ENCODE measurements at places on chromosomes 2 and 18.

DNA sequence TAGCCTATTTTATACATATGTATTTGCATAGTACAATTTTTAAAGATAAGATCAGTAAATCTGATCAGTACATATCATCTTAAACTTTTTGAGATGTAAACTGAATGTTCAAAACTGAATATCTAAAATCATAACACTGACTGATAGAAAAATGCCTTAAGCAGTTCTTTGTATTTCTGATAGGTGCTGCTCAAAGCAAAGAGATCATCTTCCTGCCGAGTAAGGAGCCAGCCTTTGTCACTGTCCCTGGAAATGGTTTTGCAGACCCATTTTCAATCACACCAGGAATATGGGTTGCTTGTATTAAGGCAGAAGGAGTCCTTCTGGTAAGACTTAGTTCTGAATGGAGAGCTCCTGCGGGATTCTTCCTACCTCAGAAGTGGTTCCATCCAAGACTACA lies 135.0 kb downstream of the LAMA3 start:
- DNase-seq, result no peak

- no peak for DNase-seq
These were observed 129.4 kb downstream of the TNS1 start for GRCh38 chr2:217873371-217873770.

DNA sequence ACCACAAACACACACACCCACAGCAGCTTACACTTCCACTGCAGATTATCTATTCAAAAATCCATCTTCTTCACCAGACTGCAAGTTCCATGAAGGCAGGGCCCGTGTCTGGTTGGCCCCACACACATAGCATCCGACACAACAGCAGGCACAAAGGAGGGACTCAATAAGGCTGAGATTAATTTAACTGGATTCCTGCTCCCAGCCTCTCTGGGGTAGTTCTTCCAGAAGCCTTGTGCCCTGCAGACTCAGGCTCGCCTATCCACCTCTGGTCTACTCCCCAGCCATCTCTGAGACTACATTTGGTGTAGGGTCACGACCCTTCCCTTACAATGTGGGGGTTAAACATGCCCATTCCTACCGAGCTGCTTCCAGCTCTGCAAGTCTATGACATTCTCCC lies 57.7 kb downstream of the TRABD2A start:
- no peak for DNase-seq

GRCh38 chr2:204972606-204973336 lies 427.5 kb downstream of the PARD3B start:
- no peak for DNase-seq

- DNase-seq, result no peak
These were observed 1608.3 kb upstream of the ZEB2 start for GRCh38 chr2:146128216-146128615.

DNA sequence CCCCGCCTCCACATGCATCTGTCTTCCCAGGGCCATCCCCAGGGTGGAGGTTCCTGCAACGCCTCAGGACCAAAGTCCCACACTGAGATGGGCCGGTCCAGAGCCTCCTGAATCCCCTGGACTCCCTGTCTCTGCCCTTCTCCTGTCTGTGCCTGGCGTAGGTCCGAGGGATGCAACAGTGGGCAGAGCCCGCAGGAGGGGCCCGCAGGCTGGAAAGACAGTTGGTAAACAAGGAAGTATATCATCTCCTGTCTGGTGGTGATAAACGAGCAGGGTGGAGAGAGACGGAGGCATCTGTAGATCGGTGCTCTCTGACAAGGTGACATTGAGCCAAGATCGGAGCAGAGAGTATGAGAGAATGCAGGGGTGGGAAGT lies 72.6 kb upstream of the RAB6C start:
- DNase-seq, result no peak

GRCh38 chr2:106541333-106541732 lies 54.2 kb downstream of the CD8B2 start:
- DNase-seq, result no peak

- DNase-seq, result no peak
These were observed 1.1 kb upstream of the TAF4B start for GRCh38 chr18:26225022-26225693.

DNA sequence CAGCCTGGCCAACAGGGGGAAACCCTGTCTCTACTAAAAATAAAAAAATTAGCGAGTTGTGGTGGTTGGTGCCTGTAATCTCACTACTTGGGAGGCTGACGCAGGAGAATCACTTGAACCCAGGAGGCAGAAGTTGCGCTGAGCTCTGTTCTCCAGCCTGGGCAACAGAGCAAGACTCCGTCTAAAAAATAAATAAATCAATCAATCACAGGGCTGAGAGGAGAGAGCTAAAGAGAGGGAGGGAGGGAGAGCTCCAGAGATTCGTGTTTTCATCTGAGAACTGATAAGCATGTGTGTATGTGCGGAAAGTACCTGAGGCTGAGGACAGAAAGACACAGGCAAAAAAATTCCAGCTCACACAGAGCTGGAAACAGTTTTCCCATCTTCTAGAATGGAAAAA lies 37.2 kb upstream of the DYNC2LI1 start:
- DNase-seq, result no peak

DNA sequence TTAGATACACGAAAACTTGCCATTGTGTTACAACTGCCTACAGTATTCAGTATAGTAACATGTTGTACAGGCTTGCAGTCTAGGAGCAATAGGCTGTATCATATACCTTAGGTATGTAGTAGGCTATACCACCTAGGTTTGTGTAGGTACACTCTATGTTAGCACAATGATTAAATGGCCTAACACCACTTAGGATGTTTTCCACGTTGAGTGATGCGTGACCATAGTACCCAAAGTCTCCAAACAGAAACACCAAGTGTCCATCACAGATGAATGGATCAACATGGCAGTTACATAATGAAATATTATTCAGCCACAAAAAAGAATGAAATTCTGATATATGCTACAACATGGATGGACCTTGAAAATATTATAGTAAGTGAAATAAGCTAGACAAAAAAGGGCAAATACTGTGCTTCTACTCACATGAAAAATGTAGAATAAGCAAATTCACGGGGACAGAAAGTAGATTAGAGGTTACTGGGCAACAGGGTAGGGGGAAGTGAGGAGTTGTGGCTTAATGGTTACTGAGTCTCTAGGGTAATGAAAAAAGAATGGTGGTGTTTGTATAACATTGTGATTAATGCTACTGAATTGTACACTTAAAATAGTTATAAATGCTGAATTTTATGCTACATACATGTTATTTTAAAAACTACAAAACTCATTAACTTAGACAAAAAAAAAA lies 62.6 kb downstream of the TMEM131 start:
- DNase-seq, result no peak

DNA sequence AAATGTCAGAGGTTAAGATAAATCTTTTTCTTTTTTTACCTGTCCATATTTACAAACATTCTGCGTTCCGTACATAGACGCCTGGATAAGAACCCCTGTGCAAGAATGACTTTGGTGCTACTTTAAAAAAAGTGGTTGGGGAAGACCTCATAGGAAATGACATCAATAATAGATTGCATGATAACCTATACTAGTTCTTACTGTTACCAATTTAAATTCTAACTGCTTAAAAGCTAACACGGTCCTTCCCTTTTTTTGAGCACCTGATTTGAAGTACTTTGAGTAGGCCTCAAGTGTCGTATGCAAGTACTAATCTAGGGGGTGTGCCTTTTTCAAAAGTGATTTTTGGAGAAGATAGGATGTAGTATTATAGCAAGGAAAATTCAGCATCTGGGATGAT lies 2.1 kb downstream of the SLC39A10 start:
- no peak for DNase-seq

- no peak for DNase-seq
These were observed 182.2 kb upstream of the EPAS1 start for GRCh38 chr2:46114996-46115395.

- DNase-seq, result no peak
These were observed 22.3 kb downstream of the ARL5A start for GRCh38 chr2:151805961-151806360.

GRCh38 chr2:14330884-14331283 lies 301.6 kb upstream of the LRATD1 start:
- DNase-seq, result no peak

GRCh38 chr2:105868060-105868459 lies 123.3 kb downstream of the NCK2 start:
- no peak for DNase-seq

DNA sequence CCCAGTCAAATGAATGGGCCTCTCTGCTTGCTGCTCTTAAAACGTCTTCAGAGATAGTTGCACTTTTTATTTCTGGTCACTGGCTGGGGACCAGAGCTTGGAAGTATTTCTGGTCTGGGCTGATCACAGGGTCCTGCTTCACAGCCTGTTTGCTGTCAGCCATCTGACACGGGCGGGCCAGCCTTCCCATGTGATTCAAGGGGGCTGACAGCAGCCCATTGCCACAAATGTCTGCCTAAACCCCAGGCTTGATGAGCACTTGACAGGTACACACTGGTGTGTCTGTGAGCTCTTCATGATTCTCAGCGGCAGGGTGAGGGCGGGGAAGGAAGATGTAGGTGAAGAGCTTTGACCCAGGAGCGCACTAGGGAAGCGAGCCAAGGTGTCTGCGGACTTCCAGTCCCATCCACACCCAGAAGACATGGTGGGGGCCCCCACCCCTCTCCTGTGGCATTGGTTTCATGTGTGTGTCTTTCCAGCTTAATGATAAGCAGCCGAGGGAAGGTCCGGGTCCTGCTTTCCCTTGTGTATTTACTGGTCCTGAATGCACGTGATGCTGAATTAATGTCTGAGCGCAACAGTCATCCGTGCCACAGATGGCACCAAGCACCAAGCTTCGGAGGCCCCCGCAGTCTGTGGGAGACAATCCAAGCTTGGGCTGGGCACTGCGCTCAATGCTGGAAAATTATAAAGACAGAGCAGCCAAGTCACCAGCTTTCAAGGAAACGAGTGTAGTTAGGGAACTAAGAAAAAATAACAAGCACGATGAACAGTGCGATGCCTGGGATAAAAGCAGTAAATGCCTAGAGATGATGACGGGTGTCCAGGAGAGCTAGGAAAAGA lies 73.3 kb downstream of the SH3BP4 start:
- no peak for DNase-seq

- no peak for DNase-seq
These were observed 23.3 kb downstream of the SPATS2L start for GRCh38 chr2:200329798-200330197.
